Inflammatory macrophage treated with lipopolysaccharide for 4 hours (primary cell): ENCODE measurements at places on chromosomes 4 and X.

DNA sequence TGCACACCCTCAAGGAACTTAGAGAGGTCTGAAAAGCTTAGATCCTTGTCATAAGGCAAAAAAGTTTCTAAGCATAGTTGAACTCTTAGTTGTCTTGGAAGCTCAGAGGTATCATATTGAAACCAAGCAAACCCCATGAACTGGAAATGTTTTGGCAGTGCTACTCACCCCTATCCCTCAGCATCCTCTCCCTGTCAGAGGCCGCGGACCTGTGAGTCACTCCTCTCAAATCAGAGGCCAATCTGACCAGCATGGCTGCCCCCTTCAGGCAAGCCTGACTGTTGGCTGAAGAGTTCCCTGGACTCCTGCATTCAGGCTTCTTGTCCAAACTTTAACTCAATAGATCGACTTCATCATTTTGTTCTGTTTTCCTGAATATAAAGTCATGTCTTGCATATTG, 69.4 kb downstream of the KCNIP4 start:
- DNase-seq: no peak

- no peak for DNase-seq
These were observed 155.5 kb downstream of the DHX15 start for GRCh38 chr4:24428850-24429249.

DNA sequence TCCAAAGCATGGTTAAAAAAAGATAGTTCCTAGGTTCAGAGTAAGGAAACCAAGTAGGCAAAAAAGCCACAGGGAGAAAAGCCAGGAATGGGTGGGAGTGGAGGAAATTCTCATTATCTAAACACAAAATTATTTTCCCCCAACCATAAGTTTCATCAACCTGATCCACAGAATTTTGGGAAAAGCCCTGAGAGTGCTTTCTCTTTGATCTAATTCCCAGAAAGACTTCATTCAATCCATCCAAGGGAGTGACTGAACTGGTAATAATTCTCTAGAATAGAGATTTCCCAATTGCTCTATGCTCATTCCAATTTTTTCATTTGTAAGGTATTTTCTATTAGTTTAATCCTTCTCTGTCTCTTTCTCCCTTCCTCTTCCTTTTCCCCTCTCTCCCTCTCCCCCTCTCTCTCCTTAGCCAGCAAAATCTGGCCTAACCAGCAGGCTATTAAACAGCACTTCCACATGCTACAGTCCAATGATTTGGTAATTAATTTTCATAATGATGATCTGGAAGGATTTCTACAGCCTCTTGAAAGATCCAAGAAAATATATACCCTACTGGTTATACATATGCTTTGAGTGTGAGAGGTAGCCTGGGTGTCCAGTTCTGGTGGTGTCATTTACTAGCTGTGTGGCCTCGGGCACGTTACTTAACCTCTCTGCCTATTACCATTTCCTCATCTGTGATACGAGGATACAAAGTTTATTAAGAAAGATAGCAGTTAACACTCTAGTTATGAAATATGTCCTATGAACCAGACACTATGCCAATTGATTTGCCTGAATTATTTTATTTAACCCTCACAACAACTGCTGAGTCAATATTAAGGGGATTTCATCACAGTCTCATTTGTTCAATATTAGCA, 251.5 kb upstream of the RASGEF1B start:
- peak; percentile 47 for DNase-seq

DNA sequence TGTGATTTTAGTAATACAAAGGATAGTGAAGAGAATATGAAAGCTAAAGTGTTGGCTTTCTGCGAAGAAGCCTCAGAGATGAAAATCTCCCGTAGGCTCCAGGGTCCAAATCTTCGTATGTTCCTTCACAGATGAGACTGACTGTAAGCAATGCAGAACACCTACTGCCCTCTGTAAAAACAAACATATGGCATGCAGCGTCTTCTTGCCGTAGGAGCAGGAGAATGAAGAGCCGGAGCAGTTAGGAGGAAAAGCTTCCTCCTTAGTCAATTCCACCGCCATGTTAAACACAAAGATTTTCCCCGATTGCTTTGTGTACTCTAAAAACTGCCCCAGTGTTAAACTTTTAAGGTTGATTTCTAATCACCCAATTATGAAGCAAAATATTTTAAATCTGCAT, 22.5 kb downstream of the RWDD4 start:
- DNase-seq: no peak

DNA sequence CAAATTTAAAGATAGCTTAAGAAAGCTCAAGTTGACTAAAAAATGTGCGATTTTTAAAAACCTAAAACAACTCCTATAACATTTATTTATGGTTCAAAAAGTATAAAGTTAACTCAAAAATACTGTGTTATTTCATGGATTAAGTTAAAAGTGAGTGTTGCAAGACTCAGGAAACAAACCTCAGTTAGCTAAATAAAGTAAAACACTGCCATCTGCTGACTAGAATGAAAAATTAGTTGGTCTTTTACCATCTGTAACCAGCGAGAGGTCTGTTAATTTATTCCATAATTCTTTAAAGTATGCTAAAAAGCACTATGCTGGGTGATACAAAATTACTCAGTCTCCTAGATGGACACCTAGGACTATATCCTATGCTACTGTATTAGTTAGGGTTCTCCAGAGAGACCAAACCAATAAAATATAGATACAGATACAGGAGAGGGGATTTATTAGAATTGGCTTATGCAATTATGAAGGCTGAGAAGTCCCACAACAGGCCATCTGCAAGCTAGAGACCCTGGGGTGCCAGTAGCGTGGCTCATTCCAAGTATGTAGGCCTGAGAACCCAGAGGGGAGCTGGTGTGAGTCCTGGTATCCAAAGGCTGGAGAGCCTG, 4.9 kb upstream of the WDFY3 start:
- peak; percentile 73 for DNase-seq

DNA sequence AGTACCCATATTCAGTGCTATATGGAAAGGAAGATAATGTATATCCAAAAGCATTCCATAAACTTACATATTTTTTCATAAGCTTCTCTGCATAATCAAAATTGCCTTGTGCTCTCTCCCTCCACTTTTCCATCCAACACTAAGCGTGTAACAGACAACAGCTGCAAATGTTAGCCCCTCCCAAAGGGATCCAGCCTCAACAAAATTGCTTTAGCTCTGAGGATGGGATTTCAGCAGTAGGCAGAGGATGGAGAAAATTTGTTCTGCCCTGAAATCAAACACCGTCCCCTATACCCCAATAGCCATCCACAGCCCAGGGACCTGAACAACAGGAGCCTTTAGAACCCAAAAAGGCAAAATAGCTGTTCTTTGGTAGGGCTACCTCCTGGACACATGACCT, 28.8 kb upstream of the FGF13 start:
- DNase-seq: no peak

GRCh38 chrX:82134378-82134777, 932.5 kb downstream of the SH3BGRL start:
- DNase-seq: no peak

DNA sequence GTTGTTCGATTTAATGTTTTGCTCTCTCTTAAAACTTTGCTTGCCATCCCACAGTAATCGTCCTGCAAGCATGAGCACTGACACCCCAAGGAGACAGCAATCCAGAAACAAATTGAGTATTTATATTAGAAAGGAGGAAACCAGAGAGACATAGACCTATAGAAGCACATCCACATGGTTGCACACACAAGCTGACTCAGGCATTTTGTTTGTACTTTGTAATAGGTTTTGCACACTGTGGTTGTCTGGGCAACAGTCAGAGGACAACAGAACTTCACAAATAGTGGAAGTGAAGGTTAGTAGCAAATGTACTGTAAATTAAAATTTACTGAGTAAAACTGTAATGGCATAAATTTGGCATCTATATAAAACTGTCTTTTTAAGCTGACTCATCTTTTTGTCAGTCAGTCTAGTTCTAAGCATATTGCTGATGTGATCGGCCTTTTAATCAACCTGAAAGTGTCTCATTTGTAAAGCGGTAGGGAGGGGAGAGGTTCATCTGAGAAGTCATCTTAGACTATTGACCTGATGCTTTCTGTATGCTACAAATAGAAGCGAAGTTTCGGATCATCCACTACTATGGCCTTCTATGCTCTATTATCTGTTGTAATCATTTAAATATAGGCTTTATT, 1624.7 kb downstream of the ARAP2 start:
- DNase-seq: no peak

GRCh38 chr4:37666625-37667071, 19.5 kb downstream of the RELL1 start:
- DNase-seq: peak; percentile 92

GRCh38 chr4:76550966-76551780, 116.1 kb downstream of the SHROOM3 start:
- no peak for DNase-seq

- no peak for DNase-seq
These were observed 31.4 kb downstream of the RGS12 start for GRCh38 chr4:3324093-3324815.

DNA sequence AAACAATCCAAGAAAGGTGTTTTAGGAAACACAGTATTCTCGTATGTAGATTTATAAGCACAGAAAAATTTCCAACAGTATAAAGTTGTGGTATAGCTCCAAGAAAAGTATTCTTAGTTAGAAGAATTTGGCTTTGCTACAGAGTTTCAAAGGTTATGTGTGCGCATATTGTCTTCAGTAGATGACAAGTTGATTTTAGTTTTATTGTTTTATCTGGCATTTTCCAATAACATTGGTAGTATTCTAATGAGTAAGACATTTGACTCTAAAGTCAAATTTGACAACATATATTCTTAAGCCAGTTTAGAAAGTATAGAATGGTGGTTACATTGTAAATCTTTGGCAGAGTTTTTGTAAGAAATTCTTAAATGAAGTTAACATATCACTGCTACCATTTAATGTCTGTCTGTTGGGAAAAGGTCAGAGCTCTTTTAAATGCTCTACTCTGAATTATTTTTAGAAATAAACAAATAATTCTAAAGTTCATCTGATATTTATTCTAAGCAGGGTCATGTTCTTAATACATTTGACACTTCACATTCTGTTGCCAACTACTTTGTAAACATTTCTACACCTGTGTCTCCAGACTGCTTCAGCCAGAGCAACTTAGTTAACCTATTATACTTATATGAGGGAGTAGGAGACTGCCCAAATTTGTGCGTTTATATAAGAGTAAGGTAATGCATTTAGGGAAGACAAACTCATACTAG, 30.0 kb downstream of the CLCN3 start:
- no peak for DNase-seq

DNA sequence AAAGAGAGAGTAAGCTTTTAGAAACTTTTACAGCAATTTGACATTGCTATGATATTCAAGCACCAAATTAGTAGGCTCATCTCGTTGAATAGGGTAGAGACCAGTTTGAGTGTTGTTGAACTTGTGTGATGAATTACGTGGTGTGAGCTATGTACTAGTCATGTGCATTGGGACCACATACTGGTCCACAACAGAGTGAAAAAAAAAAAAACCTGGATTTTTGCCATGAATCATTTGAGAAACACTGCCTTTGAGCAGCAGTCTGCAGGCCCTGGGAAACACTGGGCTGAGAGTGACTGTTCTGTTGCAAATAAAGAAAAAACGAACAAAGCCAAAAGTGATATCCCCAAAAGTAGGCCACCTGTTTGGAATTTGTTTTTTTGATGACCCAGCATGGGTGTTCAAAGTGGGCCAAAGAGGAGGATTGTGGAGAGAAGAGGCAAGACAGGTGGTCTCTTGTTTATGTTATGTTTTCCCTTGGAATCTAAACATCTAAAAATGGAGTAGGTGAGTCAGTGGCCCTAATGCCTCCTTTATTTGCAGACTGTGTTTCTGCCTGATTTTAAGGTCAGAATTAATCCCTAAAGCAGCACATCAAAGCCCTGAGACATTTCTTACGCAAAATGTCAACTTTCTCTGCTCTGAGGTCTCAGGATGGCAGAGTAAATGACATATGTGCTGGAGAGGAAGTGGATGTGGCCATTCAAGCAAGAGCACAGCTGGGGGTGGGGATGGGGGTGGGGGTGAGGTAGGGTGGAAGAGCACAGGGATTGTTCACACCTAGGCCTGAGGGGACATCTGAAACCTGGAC, 33.5 kb downstream of the TAF7L start:
- DNase-seq: no peak

GRCh38 chr4:155657169-155657568, 9.5 kb upstream of the GUCY1A1 start:
- no peak for DNase-seq

- DNase-seq: no peak
These were observed 70.9 kb downstream of the MAGEB5 start for GRCh38 chrX:26286836-26287235.

GRCh38 chr4:45350438-45350837, 624.1 kb upstream of the GNPDA2 start:
- peak; percentile 0 for DNase-seq

DNA sequence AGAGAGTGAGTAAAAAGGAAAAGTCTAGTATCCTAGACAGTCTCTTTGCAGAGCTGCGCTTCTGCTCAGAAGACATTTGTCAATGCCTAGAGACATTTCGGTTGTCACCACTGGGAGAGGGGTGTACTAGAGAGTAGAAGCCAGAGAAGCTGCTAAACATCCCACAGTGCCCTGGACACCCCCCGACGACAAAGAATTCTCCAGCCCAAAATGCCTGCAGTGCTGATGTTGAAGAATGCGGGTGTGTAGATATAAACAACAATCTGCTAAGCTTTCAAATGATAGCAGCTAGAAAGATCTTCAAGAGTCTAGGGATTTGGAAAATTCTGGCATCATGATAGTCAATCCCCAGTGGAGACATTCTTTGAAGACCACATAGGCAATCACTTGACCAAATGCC, 90.1 kb downstream of the PALLD start:
- no peak for DNase-seq

DNA sequence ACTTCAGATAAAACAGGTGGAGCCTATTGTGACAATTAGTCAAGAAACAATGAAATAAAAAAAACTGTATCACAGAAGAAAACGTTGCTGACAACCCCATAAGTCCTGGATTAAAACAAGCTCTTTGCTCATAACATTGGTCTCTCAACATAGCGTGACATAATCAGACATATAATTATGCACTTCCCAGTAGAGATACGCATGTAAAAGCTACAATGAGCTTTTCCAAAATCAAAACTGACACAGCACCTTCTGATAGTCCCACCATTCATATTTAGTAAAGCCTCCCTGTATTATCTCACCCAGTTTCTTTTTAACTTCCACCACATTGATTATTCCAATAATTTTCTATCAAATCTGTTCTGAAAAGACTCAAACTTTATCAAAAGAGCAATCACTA, 372.1 kb upstream of the SMIM31 start:
- no peak for DNase-seq

DNA sequence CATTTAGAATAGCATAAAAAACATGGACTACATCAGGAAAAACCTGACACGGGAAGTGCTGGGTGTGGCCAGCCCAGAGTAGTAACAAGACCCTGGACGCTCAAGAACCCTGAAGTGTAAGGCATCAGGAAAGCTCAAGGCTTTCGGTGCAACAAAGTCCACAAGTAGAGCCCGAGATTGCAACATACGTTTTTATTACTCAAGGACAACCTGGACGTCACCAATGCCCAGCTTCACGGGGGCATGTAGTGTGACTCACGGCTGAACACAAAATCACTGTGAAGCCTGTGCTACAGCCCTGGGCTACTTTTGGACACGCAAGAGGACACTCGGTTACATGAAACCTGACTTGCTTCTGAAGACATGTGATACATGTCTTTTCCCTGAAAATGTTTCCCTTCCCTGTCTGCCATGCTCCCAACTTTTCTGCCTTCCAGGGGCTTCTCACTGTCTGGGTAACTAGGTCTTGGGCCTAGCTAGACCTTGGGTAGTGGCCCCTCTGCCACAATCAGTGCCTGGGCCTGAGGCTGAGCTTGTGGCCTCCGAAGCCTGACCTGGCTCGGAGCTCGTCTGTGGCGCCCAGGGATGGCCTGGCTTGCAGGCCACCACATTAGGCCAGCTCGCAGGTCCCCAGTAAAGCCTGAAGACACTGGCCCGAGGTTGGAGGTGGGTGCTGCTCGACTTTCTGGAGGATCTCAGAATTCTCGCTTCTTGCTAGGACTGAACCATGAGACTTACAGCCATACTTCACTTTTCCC, 9.2 kb downstream of the IRAK1 start:
- peak; percentile 79 for DNase-seq
